Midbrain (tissue), 1 donor: ENCODE measurements at places on chromosomes 11 and 22.
A peak's percentile ranks its signal among the peaks of the same experiment; 100 is the strongest.

DNA sequence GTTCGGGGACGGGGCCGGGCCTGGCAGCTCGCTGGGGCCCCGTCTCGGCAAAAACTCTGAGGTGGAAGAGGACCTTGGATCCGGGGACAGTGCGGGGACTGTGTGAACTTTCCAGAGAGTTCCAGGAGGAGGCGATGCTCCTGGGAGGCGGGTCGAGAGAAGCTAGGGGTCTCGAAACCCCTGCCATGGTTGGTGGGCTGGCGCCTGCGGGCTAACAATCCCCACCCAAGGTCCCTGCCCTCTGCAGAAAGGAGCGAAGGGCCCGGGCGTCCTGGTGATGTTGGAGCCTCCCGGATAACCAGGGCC is 4.7 kb upstream of the GRK2 start:
- no peak for DNase-seq

- DNase-seq, result no peak
These were observed 105.0 kb downstream of the DBX1 start for GRCh38 chr11:20055312-20055711.

DNA sequence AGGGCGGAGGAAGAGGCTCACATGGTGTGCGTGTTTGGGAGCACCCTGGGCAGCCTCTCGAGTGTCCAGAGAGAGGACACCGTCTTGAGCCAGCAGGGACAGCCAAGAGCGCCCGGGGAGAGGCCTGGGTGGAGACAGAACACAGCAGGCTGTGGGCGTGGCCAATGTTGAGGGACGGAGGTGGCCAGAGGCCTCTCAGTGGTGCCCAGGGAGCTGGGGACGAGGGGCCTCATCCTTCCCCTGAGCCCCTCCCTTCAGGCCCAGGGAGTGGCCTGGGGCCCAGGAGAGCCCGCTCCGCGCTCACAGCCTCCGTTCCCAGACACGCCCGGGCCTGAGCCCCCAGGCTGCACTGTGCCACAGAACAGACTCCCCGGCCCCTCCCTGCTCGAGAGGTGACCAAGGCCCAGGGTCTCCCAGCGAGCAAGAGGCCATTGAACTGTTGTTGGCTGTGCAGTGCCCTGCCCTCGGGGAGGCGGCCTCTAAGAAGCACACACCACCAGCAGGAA is 48.4 kb downstream of the CDKN1C start:
- no peak for DNase-seq

- no peak for DNase-seq
These were observed 22.0 kb downstream of the POU2F3 start for GRCh38 chr11:120261931-120262330.

GRCh38 chr11:120912504-120912903 is 111.4 kb upstream of the TBCEL start:
- peak; percentile 41 for DNase-seq

DNA sequence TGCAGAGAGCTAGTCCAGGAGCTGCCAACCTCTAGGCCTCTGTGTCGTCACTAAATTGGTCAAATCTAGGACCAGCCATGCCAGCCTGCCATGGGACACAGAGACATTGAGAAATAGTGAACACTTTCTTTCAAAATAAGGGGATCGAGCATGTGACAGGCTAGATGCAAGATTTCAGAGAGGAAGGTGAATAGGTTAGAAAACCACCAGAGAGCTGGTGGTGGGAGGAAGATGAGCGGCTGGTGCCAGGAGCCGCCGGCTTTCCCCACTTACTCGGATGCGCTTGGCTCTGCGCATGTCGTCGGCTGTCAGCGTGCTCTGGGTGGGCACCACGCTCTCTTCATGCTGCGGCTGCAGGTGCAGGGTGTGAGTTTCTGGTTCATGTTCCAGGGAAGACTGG is 35.4 kb upstream of the NFRKB start:
- no peak for DNase-seq

DNA sequence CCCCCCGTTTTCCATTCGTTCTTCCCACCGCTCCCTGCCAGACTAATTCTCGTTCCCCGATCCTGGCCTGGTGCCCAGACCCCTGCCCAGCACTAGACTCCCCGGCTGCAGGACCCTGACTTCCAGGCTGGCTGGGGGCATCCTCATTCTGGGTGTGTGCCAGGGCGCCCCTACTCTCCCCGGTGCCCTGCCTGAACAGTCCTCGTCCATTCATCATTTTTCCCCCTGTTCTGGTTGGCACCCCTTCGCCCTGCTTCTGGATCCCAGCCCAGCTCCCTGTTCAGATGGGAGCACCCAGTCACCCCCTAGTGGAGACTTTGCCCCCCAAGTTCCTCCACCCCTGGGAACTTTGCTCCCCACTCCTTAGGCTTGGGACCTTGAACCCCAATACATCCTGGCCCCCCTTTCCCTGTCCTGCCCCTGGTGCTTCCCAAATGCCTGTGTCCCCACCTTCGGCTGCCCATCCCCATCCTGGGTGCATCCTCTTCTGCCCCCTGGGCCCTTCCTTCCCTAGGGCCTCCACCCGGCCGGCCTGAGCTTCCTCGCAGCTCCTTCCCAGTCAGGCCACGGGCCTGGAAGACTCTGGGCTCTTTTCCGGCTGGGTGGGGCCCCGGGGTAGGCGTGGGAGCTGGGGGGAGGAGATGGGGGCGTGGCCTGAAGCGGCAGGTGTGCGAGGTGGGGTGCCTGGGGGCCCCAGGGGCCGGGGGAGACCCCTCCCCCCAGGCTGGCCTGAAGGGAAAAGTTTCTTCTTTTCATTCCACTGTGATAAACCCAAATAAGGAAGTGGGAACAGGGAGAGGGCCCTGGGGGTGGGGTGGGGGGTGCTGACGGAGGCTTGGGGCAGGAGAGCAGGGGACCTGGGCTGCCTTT is 908 bp downstream of the PLCB3 start:
- DNase-seq, result no peak

DNA sequence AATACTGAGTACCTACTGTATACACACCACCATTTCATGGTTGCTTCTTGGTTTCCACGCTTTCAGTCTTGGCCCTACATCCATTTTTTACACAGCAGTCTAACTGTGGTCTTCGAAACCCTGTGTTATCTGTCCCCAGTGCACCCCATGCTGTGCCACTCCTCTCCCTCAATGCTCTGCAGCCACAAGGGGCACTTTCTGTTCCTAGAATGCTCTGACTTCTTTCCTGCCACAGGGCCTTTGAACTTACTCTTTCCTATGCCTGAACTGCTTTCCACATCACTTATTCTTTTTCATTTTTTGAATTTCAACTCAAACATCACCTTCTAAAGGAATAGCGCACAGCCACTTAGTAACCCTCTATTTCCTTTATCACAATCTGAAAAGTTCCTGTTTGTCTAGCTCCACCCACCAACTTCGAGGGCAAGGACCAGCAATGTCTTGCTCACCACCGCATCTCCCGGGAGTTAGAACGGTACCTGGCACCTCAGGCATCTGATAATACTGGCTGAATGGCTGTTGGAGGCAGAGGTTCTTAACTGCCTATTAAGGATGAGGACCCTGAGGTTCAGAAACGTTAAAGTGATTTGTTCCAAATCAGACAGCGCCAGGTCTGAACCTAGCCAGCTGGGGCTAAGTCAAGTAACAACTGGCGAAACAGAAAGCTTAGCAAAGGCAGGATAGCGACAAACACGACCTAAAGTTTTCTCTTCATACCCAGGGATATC is 568 bp downstream of the ALG8 start:
- no peak for DNase-seq

GRCh38 chr11:128909438-128910125 is 18.4 kb downstream of the KCNJ5 start:
- DNase-seq, result no peak

DNA sequence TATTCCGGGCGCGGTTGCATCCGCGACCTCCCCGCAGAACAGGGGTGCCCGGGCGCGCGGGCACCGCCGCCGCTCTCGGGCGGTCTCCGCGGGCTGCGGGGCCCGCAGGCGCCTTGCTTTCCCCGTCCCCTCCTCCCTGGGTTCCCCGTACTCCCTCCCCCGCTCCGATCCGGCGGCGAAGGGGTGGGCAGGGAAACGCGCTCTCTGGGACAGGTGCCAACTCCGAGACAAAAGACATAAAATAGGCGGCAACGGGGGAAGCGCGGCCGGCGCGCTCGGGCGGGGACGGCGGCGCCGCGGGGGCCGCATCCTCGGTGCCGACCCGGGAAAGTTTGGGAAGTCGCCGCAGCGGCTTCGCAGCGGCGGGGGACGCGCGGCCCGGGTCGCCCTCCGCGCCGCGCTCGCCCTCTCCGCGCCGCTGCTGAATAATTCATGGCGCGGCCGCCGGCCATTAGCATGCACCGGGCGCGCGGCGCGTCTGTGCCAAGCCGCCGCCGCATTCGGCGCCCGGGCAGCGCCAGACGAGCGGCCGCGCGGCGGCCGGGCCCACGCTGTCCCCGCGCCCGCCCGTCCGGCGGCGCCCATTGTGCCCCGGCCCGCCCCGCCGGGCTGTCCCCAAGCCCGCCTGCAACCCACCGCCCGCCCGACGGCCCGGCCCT is 78.7 kb upstream of the PPARA start:
- peak; percentile 93 for DNase-seq

DNA sequence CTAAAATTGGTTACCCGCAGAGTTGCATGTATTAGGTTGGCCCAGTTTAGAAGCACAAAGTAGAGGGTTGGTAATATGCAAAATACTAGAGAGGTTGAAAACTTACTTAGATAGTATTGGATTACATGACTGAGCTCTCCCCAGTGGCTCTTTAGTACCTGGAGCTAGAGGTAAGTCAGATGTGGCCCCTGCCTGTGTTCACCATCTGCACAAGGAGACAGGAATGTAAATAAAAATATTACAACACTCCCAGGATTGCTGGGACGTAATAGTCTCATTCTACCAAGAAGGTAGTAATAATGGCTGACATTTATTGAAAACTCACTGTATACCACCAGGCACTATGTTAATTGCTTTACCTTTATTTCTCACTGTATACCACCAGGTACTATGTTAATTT is 129.6 kb downstream of the SLC17A6 start:
- no peak for DNase-seq

- DNase-seq, result no peak
These were observed 1.5 kb upstream of the SMPD1 start for GRCh38 chr11:6388748-6389147.

DNA sequence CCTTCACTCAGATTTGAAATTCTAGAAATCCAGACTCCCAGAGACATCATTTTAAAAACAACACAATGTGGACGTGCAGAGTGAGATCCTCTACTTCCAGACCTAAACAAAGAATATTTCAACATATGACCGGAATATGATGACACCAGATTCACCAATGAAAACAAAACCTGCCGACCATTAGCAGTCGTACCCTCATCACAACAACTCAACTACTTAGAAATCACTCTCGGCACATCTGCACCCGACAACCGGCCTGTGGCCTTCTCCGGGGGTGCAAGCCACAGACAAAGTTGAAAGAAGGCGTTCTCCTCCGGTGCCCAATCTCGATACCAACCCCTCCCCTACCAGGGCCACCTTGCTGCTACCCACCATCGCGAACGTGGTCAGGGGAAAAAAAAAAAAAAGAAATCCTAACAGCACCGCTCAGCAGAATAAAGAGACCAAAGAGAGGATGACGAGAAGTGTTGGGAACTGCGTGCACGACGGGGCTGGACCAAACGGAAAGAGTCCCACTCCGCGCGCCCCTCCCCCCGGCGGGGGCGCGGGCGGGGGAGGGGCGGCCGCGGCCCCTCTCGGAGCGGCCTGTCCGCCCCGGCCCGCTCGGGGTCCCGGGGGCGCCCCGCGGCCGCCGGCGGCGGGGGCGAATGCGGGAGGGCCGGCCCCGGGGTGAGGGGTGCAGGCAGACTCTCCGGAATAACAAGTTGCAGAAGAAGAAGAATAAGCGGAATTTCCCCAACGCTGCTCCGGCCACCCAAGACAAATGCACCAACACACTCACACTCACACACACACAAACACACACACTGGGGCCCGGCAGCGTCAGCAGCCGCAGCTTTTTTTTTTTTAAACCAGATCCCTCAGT is 1.7 kb downstream of the PHF21A start:
- DNase-seq, result peak; percentile 57

DNA sequence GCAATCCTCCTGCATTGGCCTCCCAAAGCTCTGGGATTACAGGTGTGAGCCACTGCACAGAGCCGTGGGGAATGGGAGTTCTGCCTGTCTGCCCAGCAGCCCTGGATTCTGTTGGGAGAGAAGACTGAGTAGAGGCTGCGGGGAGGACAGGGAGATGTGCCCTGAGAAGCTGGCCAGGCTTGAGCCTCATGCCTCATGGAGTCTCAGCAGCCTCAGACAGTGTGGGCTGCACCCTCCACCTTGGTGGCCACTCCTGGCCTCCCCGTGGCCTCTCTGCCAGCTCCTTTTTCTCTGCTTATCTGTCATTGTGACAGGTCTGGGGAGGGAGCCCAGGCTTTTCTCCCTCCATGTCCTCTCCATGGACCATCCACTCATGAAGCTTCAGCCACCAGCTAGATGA is 43.2 kb downstream of the DKK3 start:
- DNase-seq, result no peak

GRCh38 chr22:50318356-50318697 is 8.5 kb downstream of the DENND6B start:
- no peak for DNase-seq

GRCh38 chr11:93857413-93858120 is 7.1 kb upstream of the VSTM5 start:
- DNase-seq, result no peak

GRCh38 chr11:57791321-57792059 is 29.9 kb downstream of the CTNND1 start:
- no peak for DNase-seq

DNA sequence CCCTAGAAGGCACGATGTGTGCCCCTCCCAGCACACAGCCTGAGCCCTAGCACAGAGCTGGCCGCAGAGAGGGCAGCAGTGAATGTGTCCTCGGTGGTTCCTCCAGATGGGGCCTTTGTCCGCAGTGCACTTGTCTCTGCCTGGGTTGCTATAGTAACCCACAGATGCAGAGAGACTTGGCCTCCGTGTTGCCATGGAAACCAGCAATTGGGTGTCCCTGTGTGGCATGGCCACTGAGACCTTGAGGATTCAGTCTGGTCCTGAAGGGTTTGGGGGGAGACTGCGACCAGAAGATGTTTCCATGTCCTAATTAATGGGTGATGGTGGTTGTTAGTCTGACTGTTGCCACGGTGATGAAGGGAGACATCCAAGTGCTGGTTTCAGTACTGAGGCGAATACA is 42.6 kb upstream of the TUB start:
- peak; percentile 32 for DNase-seq

DNA sequence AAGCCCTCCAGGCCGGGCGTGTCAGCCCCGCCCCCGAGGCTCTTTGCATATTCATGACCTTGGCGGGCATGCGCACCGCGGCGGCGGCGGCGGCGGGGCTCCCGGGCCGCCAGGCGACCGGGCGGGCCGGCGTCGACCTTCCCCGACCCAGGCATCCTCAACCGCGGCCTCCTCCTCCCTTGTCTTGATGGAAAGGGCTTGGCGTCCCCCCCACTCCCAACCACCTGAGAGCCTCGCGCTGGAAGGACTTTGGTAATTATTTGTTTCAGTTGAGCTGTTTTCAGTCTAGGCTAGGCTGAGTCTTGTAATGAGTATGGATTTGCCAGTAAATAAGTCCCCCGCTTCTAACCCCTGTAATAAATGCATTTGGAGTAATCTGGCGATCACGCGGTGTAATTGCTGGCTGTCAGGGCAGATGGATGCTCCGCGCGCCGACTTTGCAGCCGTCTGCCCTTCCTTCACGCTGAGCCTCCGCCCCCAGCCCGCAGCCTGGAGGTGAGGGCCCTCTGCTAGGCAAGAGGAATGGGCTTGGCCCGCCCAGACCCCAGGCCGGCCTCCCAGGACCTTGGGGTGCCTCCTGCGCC is 25.2 kb downstream of the FLRT1 start:
- peak; percentile 68 for DNase-seq
